ENCODE measurements at places on chromosomes 11 and 22. TPM values are rescaled to one million over a fixed set of nuclear protein-coding genes. Genes with fewer than 3 reads are reported as not detected.

DNA sequence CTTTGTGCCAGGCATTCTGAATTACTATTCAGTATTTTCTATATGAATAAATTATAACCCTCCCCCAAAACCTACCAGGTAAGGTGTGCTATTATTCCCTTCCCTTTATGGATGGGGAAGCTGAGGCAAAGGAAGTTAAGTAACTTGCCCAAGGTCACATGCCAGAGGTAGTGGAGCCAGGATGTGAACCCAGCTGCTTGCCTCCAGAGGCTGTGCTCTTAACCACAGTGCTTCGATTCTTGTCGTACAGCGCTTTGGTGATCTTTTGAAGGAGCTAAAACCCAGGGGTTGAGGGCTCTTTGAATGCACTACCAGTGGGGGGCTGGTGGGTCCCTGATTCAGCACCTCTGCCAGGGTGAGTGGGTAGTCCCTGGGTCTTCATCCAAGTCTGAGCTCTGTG, 18.8 kb downstream of the MCM5 start:
- H3K4me1 ChIP-seq, result no peaks in the 10 kb centered on the region
- H3K4me3 ChIP-seq, result no peak overlapping the region
- no peak overlapping the region for H3K27ac ChIP-seq
- no peaks in the 10 kb centered on the region for H3K27me3 ChIP-seq
- no peak for DNase-seq

- DNase-seq, result no peak
- no peaks in the 10 kb centered on the region for H3K27me3 ChIP-seq
- H3K36me3 ChIP-seq, result no peaks in the 10 kb centered on the region
- H3K27ac ChIP-seq, result no peak overlapping the region
These were observed 17.9 kb upstream of the SESN3 start for GRCh38 chr11:95248666-95249467.

DNA sequence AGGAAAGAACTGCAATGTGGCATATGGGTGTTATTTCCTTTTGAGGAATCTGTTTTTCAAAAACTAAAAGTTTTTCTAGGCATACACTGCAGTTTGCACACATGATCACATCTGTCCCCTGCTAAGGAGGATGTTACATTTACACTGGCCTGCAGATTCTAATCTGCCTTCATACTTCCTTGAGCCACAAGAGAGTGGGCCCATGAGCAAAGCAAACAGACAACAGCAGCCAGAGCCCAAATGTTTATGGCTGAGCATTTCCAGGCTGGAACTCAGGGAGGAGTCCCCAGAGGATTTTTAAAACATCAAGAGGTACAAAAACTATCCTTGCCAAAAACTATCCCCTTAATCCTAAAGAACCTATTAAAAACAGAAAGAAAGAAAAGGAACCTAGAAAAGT, 117.2 kb upstream of the MTNR1B start:
- H3K27ac ChIP-seq, result no peak overlapping the region
- H3K4me1 ChIP-seq, result peaks cover 12% of the 10 kb centered on the region
- H3K4me3 ChIP-seq, result no peak overlapping the region
- DNase-seq, result no peak
- H3K36me3 ChIP-seq, result no peaks in the 10 kb centered on the region

DNA sequence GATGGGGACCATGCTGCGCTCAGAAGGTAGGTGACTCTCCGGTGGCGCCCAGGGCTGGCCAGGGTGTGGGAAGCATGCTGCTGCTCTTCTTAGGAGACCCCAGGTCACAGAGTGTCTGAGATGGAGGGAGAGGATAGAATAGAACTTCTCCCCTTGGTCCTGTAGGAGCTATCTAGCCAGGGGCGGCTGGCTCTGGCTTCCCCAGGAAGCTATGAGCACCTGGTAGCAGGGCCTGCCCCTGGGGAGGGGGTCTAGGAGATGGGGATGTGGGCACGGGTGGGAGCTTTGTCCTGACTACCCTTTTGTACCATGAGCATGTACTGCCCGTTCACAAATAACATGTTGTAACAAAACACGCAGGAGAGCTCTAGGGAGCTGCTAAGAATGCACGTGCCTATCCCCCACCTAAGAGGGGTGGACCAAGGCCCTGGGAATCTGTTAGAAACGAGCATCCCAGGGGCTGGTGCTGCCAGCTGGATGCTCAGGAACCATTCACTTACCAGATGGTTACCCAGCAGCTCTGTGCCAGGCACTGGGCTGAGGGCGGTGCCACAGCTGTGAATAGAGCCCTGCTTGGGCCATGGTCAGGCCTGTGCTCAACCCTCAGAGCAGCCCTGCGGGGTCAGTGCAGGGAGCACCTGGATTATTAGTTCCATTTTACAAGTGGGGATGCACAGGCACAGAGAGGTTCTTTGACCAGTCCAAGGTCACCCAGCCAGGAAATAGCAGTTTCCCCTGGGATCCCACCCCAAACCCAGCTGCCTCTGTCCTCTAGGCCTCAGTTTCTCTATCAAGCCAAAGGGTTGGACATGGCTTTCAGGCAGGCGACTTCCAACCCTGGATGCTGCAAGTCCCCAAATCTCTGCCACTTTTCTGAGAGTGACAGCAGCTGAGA, 2.2 kb downstream of the SLC39A13 start:
- H3K4me1 ChIP-seq, result peaks cover 69% of the 10 kb centered on the region
- no peak for DNase-seq
- no peak overlapping the region for H3K4me3 ChIP-seq
- no peaks in the 10 kb centered on the region for H3K27me3 ChIP-seq
- peak overlapping the region; percentile 84 for H3K27ac ChIP-seq

DNA sequence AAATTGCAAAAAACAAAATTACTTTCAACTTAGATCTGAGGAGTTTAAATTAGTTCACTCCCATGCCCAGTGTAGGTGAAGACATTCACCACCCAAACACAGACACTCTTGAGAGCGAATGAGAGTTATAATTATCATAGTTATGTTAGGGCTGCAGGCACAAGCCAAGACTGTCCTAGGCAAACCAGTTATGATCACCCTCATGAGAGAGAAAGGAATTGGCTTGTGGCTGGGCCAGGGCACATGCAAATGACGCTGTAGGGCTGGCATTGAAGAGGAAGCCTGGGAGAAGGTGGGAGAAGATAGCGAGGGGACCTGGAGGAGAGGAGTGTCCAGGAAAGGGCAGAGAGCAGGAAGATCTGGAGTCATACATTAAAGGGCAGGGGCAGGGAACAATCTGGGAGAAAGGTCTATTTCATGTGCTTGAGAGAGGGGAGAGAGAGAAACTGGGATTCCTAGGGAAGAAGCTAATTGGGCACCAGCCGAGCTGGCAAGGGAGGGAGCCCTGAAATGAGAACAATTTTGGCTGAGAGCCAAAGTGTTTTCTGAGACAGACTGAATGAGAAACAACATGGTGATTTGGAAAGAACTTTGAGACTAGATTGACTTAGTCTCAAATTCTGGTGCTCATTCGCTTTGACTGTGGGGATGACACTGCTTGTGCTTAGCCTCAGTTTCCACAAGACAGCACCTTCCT, 279.9 kb downstream of the KIRREL3 start:
- no peaks in the 10 kb centered on the region for H3K36me3 ChIP-seq
- H3K27me3 ChIP-seq, result no peaks in the 10 kb centered on the region
- DNase-seq, result no peak
- no peak overlapping the region for H3K4me3 ChIP-seq
- no peak overlapping the region for H3K27ac ChIP-seq
- no peaks in the 10 kb centered on the region for H3K4me1 ChIP-seq

GRCh38 chr11:106087815-106088435, 10.5 kb downstream of the AASDHPPT start:
- peak; percentile 71 for DNase-seq
- no peak overlapping the region for H3K4me3 ChIP-seq
- H3K4me1 ChIP-seq, result no peaks in the 10 kb centered on the region
- H3K27me3 ChIP-seq, result no peaks in the 10 kb centered on the region
- no peak overlapping the region for H3K27ac ChIP-seq
- H3K36me3 ChIP-seq, result no peaks in the 10 kb centered on the region

DNA sequence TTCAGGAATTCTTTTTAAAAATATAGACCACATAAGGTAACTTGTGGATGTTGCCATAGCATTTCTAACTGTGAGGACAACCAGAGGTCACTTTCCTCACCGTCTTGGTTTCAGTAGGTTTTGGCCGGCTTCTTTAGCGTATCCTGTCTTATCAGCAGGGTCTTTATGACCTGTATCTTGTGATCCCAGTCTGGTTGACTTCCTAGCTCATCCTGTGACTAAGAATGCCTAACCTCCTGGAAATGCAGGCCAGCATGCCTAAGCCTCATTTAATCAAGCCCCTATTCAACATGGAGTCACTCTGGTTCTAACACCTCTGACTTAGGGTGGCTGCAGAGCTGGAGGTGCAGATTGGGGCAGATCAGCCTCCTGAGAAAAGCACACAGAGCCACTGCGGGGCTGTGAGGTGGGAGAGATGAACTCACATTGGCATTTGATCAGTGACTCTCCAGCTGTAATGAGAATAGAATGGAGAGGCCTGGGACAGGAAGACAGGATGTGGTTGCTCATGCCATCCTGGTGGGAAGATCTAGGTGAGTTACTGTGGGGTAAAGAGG, 41.1 kb upstream of the TOP3B start:
- no peak for DNase-seq
- H3K4me3 ChIP-seq, result no peak overlapping the region
- no peaks in the 10 kb centered on the region for H3K36me3 ChIP-seq
- H3K4me1 ChIP-seq, result no peaks in the 10 kb centered on the region
- H3K27ac ChIP-seq, result no peak overlapping the region

DNA sequence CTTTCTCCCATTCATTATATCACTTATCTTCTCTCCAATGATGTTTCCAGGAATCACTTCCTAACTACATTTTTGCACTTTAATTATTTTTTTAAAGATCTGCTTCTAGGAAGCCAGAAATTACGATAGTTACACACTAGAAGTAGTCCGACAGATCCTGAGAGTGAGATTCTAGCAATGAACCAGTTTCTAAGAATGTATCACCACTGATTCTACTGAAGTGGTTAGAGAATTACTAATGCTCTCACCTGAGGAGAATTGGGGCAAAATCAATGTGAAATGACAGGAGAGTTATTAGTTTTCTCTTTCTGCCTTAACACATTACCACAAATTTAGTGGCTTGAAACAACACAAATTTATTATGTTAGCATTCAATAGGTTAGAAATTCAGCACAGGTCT, 241.2 kb downstream of the CASP12 start:
- no peak overlapping the region for H3K27ac ChIP-seq
- H3K36me3 ChIP-seq, result no peaks in the 10 kb centered on the region
- no peak for DNase-seq
- no peaks in the 10 kb centered on the region for H3K27me3 ChIP-seq

- no peak overlapping the region for H3K4me3 ChIP-seq
- no peaks in the 10 kb centered on the region for H3K36me3 ChIP-seq
- DNase-seq, result no peak
- H3K27ac ChIP-seq, result no peak overlapping the region
- no peaks in the 10 kb centered on the region for H3K4me1 ChIP-seq
These were observed 29.0 kb upstream of the TFIP11 start for GRCh38 chr22:26541167-26541819.

DNA sequence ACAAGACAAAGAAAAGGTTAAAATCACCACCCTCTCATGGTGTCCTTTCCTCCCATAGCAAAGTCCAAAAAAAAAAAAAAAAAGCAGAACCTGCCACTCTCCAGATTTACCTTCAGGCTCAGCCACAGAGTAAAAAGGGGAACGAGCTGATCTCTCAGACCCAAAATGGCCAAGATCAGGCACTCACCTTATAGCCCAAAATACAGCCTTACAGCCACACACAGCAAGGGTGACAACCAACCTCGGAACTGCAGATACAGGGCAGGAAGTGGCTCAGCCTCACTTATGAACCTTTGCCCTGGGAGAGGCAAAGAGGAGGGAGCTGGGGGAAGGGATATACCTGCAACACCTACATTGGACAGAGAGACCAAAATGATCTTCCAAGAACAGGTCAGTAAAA, 4.5 kb downstream of the FHIP1B start:
- DNase-seq, result no peak
- no peaks in the 10 kb centered on the region for H3K27me3 ChIP-seq
- peaks cover 27% of the 10 kb centered on the region for H3K4me1 ChIP-seq
- no peak overlapping the region for H3K4me3 ChIP-seq
- no peak overlapping the region for H3K27ac ChIP-seq
- H3K36me3 ChIP-seq, result no peaks in the 10 kb centered on the region

- no peaks in the 10 kb centered on the region for H3K4me1 ChIP-seq
- no peak overlapping the region for H3K27ac ChIP-seq
- DNase-seq, result peak; percentile 53
- H3K4me3 ChIP-seq, result no peak overlapping the region
- no peaks in the 10 kb centered on the region for H3K27me3 ChIP-seq
These were observed 8.9 kb downstream of the SIDT2 start for GRCh38 chr11:117187428-117187798.

The DRICH1 gene
- total RNA-seq, result not detected

- H3K4me1 ChIP-seq, result no peaks in the 10 kb centered on the region
- no peaks in the 10 kb centered on the region for H3K36me3 ChIP-seq
- DNase-seq, result no peak
- peak overlapping the region; percentile 18 for H3K27ac ChIP-seq
- no peak overlapping the region for H3K4me3 ChIP-seq
- no peaks in the 10 kb centered on the region for H3K27me3 ChIP-seq
These were observed 65.5 kb upstream of the EMID1 start for GRCh38 chr22:29139965-29140782.

DNA sequence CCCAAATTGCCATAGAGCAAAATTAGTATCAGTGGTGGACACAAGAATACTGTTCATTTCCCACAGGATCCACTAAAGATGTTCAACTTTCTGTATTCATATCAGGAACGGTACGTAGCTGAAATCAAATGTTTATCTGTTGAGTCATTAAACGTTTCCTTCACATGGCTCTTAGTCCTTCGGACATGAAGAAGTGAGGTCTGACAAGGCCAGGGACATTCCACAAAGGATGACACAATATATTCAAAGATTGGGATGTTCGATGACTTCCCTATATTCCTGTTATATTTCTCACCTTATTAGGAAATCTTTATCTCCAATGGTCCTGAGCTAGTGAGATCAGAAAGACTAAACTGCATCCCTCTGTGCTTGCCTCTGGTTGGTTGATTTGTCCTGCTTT, 129.0 kb downstream of the ETS1 start:
- no peak for DNase-seq
- H3K4me1 ChIP-seq, result no peaks in the 10 kb centered on the region
- peak overlapping the region; percentile 9 for H3K27ac ChIP-seq
- no peak overlapping the region for H3K4me3 ChIP-seq
- peaks cover 4% of the 10 kb centered on the region for H3K36me3 ChIP-seq

- no peak overlapping the region for H3K27ac ChIP-seq
- no peaks in the 10 kb centered on the region for H3K36me3 ChIP-seq
- H3K4me3 ChIP-seq, result no peak overlapping the region
- H3K4me1 ChIP-seq, result no peaks in the 10 kb centered on the region
- H3K27me3 ChIP-seq, result no peaks in the 10 kb centered on the region
These were observed 43.0 kb upstream of the CD5 start for GRCh38 chr11:61059260-61059752.

The NEFH gene
- 1.9 TPM for total RNA-seq

- peak overlapping the region; percentile 66 for H3K27ac ChIP-seq
- no peak for DNase-seq
These were observed 29.5 kb downstream of the C2CD3 start for GRCh38 chr11:74141241-74141695.

Measured in sigmoid colon (tissue), 7 donors.